RKO (cell line): ENCODE measurements at places on chromosomes 5 and 9.
A peak's percentile ranks its signal among the peaks of the same experiment; 100 is the strongest.

- no peak for DNase-seq
Observed at GRCh38 chr9:94976077-94976476, 249.6 kb downstream of the AOPEP start.

- DNase-seq, result no peak
Observed at GRCh38 chr5:68924481-68925145, 169.2 kb upstream of the SLC30A5 start.

- DNase-seq, result no peak
Observed at GRCh38 chr5:63573380-63573779, 388.9 kb downstream of the HTR1A start.

DNA sequence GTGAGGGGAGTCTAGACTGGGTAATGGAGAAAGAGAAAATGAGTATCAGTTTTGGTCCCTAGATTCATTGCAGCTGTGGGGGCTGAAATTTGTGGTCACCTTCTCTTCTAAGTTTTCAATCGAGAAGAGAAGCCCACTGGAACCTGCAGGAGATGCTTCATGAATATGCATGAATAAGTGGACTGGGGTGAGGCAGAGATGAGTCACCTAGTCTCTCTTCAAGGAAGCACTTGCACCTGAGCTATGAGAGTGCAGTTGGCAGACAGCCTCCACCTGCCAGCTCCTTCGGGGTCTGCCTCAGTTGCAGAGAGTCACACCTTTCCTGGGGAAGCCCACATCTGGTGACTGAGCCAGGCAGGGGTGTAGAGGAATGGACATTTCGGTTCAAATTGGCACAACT, 69.1 kb downstream of the ZNF366 start:
- no peak for DNase-seq

DNA sequence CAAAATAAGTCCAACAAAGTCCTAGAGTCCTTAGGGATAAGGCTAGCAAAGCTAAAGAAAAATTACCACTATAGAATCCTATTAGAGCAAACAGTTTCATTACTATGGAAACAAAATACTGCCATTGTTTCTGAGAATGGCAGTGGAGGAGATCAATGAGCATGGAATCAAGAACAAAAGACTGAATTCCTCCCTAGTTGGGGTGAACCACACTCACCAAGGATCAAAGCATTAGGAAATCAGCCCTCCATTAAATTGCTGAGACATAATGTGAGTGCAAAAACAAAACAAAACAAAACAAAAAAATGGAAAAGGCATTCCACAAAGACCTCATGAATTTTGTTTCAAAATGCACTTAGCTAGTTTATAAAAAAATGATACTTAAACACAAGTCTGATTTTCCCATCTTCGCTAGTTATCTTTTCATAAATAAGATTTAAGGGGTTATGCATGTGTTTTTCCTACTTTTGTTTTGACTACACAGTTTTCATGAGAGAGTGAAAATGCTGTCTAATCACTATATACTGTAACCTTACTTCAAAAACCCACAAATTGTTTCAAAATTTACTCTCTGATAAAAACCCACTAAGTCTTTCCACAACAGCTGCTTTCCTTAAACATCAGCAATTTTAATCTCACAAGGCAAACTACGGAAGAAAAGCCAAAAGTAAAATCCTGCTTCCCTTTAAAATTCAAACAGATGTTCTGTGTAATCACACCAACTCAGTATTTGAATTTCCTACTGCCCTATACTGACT, 9.7 kb downstream of the SERINC5 start:
- no peak for DNase-seq

GRCh38 chr9:111627260-111627963, 3.7 kb upstream of the DNAJC25 start:
- DNase-seq, result no peak

DNA sequence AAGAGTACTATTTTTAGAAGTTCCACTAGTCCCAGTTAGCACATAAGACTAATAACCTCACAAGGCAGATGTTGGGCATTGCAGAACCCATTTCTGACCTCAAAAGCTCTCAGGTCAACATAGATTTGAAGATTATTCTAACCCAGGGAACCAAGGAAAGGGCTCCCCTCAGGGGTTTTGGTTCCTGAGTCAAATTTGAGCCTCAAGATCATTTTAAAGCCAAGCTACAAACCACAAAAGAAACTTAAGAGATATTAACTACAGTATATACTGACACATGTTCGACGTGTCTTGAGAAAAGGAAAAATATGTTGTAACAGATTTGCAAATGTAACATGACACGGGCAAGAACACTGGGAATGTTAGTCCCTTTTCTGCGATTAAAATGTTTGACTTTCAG, 88.6 kb downstream of the GNAQ start:
- DNase-seq, result no peak

GRCh38 chr5:55905251-55905650, 54.1 kb downstream of the IL31RA start:
- no peak for DNase-seq

GRCh38 chr9:5481322-5482040, 28.9 kb upstream of the PDCD1LG2 start:
- peak; percentile 49 for DNase-seq

DNA sequence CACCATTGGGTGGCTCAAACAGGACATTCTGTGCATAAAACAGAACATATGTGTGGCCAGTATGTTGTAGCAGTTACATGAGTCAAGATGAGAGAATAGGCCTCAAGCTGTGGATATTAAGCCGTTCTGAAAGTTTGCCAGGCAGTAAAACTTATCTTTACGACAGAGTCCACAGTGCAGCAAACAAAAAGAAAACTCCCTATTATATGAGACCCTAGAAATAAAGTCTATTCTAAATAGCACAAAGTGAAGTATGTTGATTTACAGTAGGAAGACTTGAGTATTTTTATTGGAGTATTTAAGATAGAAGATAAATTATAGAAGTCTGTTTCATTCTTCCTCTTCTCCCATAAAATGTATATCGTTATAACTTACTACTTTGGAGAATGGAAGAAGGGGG, 271.5 kb downstream of the ADGRV1 start:
- no peak for DNase-seq

GRCh38 chr5:16776611-16777251, 159.4 kb downstream of the MYO10 start:
- no peak for DNase-seq

GRCh38 chr5:172716796-172717313, 54.1 kb downstream of the DUSP1 start:
- DNase-seq, result peak; percentile 69

DNA sequence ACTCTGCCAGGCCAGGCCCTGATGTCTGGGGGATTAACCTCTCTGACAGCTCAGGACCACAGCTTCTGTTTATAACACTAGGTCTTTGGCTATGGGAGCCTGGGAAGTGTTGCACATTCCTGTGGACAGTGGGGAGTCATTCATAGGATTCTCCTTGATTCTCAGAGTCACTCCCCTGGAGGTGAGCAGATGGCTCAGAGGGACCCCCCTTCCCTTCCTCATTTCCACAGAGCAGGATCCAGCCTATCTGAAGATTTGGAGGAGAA, 60.2 kb downstream of the NRG2 start:
- no peak for DNase-seq

GRCh38 chr5:150540615-150541396, 32.9 kb downstream of the NDST1 start:
- DNase-seq, result no peak

DNA sequence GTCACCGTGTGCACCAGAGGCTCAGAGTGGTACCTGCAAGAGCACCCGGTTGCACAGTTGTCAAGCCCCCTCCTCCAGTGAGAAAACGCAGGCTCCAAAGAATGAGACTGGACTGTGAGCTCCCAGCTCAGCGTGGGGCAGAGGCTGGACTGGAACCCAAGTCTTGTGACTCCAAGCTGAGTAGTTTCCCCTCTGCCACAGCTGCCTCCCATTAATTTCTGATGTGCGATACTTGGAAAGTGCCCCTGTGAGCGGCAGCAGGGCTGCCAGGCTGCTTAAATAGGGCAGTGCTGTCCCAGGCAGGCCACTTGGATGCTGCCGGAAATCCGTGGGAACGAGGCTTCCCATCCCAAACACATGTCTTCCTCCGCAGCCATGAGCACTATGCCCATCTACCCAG, 62.2 kb upstream of the ANGPTL2 start:
- DNase-seq, result no peak

DNA sequence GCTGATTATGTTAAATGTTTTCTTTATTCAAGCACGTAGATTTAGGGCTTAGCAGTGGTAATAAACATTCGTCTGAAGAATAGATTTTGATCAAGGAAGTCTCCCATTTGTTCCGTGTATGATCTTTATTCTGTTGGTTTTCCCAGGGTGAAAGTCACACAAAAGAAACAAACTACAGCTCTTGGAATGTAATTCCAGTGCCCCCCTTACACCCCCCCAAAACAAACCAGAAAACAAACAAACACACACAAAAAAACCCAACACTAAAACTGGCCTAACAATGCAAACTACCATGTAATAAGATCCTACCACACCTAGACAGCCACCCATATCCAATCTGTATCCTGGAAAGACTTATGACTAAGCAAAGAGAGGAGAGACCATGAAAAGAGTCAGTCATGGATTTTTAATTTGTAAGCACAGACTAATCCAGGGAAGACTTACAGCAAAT, 196.2 kb upstream of the ELL2 start:
- DNase-seq, result no peak

- no peak for DNase-seq
Observed at GRCh38 chr9:131800843-131801242, 61.0 kb upstream of the RAPGEF1 start.

DNA sequence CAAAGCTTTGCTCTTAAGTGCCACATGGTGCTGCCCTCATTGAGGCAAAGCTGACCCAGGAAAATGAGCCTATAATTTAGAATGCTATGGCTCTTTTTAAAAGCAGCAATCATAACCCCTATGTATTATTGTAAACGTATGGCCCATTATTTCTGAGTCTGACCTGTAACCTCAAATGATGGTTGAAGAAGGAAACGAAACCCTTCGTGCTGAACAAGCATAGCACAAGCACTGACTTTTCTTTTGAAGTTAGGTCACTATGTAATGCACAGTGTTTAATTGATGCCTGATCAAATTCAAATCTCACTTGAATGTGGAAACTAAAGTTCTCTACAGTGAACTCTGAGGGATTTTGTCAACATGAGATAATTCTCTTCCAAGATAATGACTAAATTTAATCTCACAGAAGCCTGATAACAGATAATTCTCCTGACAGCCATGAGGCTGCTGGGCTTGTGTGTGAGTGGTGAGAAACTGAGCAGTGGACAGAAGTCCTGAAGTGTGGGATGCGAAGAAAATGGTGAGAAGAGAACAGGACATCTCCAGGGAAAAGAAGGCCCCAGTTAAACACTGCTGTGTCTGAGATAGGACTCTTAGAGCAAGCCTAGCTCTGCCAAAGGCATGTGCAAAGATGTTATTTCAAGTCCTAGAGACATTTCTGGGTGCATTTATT, 226.9 kb downstream of the MAN2A1 start:
- no peak for DNase-seq

DNA sequence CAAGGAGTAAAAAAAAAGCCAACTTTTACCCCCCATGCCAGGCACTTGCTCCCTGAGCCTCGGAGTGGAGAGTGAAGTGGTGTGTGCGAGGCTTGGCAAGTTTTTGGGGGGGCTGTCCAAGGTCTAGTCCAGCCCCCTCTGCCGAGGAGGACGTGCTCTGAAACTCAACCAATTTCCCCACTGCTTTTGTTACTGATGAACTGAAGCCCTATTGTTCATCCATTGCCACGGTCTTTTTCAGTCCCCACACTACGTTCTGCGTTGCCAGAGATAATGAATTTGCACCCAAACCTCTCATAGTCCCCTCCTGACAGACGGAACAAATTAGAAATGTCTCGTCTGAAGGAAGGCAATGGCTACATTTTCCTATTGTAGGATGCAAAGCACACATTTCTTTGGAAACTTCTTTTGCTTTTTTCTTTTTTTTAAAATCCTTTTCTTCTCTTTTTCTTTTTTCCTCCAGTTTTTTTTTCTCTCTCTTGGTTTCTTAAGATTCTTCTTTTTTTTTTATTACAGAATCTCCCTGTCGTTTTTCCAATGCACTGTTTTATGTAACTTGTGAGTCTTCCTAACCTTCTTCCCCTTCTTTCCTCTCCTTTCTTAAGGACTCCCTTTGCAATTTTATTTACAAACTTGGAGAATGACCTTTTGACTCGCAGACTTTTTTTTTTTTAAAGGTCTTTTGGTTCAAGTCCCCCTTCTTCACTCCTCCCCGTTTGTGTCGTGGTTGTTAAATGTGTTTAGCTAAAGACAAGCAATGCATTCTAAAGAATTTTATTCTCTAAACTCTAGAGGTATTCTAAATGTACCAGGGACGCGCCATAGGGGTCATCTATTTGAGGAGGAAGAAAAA, 209.5 kb downstream of the MEF2C start:
- no peak for DNase-seq

GRCh38 chr5:139027150-139027549, 152.0 kb upstream of the LRRTM2 start:
- no peak for DNase-seq

DNA sequence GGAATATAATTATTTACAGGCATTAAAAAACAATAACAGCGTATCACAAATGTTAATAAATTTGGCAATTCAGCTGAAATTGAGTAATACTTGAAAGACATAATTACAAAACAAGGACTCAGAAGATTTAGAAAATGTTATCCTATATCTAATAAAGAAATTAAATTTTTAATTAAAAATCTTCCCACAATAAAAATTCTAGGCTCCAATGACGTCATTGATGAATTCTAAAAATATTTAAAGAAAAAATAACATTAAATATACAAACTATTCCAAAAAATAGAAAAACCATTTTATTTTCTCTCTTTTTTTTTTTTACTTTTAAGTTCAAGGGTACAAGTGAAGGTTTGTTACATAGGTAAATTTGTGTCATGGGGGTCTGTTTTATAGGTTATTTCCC, 161.5 kb downstream of the ADAMTS6 start:
- DNase-seq, result no peak
